ENCODE measurements at places on chromosomes 1 and 21.

GRCh38 chr1:223824712-223825111 is 21.0 kb downstream of the TP53BP2 start:
- DNase-seq: no peak

DNA sequence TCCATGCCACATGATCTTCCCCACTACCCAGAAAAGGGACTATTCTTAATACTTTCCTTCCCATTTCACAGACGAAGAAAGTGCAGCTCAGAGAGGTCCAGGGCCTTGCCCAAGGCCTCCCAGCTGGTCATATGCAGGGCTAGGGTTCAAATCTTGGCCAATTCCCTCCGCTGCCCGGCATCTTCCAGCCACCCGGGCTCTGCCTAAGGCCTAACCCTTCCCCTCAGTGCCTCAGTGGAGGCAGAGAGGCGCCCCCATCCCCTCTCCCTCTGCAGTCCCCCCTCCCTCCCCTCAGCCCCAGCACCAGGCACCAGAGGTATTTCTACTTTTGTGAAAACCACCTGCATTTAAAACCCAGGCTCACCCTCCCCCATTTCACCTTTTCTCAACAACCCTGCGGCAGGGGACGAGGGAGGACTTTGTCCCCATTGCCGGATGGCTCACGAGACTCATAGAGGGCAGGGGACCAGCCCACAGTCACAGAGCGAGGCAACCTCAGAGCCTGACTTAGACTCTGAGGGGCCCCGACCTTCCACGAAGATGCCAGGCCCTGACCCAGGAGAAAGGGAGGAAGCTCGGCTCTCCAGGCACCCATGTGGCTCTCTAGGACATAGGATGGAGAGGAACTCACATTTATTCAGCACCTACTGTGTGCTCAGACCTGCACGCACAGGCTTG is 12.3 kb downstream of the LAPTM5 start:
- no peak for DNase-seq

GRCh38 chr1:154772606-154773506 is 97.2 kb downstream of the KCNN3 start:
- DNase-seq: no peak

DNA sequence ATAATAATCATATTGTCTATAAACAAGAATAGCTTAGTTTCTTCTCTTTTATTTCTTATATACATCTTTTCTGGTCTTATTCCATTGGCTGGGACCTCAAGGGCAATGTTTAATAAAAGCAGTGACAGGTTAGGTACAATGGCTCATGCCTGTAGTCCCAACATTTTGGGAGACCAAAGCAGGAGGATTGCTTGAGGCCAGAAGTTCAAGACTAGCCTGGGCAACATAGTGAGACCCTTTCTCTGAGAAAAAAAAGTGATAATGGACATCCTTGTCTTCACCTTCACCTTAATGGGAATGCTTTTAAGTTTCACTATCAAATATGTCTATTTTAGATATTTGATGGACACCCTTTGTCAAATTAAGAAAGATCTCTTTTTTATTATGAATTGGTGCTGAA is 8.1 kb downstream of the B3GALT5 start:
- DNase-seq: no peak

DNA sequence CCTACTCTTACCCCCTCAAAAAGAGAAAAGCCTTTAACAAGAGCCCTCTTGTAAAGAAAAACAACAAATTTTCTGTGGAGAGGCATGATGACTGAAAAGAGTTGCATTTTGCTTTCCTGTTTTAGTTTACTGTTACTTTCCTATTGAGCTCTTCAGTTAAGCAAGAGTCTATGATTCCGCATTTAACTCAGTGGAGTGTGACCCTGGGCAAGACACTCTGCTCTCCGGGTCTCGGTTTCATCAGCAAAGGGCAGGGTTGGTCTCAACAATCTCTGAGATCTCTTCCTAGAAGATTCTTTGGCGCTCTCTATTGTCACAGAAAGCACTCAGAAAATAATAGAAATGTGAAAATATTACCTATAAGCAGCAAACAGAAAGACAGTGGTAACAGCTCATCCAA is 175.7 kb downstream of the TGFBR3 start:
- DNase-seq: no peak

GRCh38 chr1:219329578-219329977 is 155.9 kb downstream of the LYPLAL1 start:
- DNase-seq: no peak

GRCh38 chr1:234537236-234537635 is 58.3 kb upstream of the TARBP1 start:
- DNase-seq: no peak
